Left colon (tissue), 2 donors: ENCODE measurements at places on chromosomes 13 and 19. TPM values are rescaled to one million over a fixed set of nuclear protein-coding genes. Genes with fewer than 3 reads are reported as not detected.

DNA sequence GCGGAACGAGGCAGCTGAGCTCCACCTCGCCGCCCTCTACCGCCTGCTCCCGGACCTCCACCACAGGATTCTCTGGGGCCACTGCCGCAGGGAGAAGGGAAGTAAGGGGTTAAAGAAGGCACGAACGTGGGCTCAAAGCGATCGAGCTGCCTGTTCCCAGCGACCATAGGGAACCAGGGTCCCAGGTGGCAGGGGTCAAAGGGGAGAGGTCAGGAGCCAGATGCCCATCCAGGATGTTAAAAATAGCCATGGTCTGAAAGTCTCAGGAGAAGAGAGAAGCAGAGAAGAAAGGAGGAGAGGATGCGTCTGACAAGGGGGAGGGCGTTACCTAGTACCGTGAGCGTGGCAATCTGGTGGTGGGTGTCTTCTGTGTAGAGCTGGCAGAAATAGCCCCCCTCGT is 7.4 kb upstream of the ZNF428 start:
- no peak for DNase-seq

DNA sequence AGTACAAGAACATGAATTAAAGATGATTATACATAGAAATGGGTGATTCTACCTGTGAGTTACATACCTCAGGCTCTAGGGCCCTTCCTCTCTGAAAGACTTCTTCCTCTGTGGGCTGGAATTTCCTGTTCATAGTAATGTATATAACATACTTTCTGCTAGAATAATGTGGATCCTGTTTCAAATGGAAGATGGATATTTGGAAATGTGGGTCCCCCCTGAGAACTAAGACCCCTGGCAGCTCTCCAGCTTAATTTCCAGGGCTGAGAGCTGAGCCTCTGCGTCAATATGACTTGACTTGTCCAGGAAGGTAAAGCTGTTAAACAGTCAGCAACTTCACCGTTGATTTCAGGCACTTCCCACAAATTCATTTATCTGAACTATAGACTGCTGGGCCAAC is 296.3 kb downstream of the NALCN start:
- DNase-seq = no peak

DNA sequence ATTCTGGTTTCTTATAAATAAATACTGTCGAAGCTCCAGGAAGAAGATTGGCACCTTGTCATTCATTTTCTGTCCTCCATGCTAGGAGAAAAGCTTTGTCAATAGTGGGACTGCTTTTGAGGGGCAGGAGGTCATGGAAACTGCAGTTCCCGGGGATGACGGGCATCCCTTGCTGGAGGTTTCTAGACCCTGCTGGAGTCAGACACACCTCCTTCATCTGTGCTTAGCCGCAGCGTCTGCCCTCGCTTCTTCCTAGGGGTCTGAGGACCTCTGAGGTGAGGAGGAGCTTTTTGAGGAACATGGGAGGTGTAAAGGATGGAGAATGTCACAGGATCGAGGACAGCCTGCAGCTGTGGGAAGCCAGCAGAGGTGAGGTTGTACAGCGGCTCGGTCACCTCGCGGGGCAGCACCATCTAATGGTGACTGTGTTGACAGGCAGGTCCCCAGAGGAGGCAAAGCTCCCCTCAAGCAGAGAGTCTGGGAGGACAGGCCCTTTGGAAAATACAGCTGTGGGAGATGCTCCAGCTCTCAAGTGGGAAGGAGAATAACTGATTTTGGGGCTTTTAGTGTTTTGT is 172.7 kb upstream of the RNF113B start:
- DNase-seq = no peak

- DNase-seq = no peak
Observed at GRCh38 chr13:39105110-39105509, 66.9 kb downstream of the NHLRC3 start.

DNA sequence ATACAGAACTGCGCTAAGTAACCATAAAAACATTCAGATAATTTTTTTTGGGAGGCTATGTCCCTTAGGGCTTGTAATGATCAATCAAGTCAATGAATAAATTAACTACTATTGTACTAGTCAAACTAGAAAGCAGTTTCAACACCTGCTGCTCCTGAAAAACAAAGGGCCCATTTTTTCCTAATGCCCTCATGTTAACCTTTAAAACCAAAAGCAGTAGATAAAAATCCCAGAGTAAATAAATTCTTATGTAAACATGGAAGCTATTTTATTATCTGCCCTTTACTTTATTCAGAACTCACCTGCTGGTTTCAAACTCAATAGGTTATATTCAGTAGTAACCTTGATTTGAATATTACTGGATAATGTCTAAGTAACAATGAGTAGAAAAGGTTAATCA is 159.5 kb upstream of the STARD13 start:
- no peak for DNase-seq

DNA sequence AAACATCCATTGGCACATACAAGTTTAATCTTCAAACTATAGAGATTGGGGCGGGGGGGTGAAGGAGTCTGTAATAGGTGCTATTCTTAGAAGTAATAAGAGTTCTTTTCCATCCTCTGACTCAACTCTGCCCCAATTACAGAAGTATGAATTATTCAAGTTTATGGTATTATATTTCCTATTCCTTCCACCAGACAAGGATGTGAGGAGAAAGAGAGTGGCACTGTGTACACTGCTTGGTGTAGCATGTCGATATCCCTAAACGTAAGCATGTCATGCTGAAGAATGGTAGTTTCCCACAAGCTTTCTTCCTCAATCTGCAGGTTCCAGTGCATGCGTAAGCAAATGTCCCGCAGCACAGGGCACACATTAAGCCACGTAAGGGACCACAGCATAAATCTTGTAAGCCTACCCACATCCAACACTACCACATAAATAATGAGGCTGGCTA is 14.1 kb downstream of the BRD4 start:
- DNase-seq = no peak

- DNase-seq = peak; percentile 22
Observed at GRCh38 chr13:26051657-26052311, at the start of gene SHISA2. TSS of gene SHISA2 (minus strand) at chr13:26052016. CDS start at chr13:26050975, 1,041 bp downstream.

- DNase-seq = no peak
Observed at GRCh38 chr13:112056284-112056727, 10.6 kb upstream of the SOX1 start.

DNA sequence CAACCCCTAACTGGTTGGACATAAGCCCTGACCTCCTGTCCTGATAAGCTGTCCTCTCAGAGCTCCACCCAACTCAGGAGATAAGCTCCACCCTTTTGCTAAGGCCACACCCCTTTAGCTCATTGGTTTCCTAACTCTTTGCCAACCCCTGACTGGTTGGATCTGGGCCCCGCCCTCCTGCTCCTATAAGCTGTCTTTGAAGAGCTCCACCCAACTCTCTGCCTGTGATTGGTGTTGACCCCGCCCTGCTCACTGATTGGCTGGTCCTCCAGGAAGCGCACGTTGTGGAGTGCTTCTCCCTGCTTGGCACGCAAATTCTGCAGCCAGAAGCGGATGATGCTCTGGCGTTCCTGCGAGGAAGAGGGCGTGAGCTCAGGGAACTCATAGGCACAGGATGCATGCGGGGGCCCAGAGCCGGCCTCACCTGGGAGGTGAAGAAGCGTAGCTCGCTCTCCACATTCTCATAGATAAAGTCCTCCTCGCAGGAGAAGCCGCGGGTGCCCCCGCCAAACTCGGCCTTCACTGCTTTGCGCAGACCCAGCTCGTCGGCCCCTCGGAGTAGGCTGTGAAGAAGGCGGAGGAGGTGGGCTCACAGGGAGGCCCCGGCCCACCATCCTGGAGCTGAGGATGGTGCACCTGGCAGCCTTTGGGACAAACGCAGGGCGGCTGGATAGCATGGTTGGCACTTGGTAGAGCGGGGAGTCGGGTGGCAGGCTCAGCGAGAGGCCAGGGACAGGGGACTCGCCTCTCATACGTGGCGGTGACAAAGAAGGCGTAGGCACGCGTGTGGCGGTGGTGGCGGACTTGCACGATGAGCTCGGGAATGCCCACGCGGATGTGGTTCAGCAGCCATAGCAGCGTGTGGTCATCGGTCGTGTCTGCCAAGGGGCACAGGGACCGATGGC is 1.7 kb downstream of the ANO8 start:
- DNase-seq = no peak

DNA sequence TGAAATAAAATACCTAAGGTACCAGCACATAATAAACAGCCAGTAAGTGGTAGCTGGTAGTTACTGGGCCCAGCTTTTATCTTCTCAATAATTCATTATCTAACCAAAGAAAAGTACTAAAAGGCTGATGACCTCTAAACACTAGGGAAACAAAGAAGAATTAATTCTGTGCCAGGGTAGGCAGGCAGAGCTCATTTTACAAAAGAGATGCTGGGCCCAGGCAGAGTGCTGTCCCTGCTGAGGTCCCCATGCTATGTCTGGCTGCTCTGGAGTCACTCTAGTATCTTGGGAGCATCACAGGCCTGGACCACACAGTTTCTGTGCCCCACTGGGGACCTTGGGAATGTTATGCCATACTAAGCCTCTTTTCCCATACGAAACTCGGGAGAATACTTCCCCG is 18.2 kb downstream of the ZNF507 start:
- no peak for DNase-seq

DNA sequence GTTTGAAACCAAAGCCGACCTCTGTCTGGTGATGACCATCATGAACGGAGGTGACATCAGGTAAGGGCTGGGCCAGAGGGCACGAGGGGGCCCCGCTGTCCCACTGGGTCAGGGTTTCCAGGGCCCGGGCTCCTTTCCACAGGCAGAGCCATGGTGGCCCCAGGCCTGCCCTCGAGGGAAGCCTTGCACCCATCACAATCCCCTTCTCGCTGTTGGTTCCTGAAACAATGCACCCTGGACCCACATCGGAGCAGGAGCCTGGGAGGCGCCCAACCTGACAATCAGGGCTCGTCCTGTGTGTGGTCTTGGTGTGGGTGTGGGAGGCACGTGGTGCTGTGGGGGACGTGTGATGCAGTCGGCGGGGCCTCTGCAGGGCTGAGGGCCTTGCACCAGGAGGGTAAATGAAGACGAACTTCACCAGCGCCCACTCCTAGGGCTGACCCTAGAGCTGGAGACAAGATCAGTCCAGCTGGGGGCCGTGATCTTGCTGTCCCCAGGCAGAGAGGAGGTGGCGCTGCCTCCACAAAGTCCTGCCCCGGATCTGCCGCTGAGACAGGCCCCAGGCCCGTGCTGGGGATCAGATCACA is 2.8 kb downstream of the GRK1 start:
- peak; percentile 1 for DNase-seq

GRCh38 chr13:73722120-73722519 is 412.1 kb downstream of the KLF12 start:
- DNase-seq = no peak

GRCh38 chr19:5155586-5156210 is 184.9 kb downstream of the PTPRS start:
- no peak for DNase-seq

GRCh38 chr13:35995136-35995535 is 136.0 kb downstream of the DCLK1 start:
- DNase-seq = no peak

DNA sequence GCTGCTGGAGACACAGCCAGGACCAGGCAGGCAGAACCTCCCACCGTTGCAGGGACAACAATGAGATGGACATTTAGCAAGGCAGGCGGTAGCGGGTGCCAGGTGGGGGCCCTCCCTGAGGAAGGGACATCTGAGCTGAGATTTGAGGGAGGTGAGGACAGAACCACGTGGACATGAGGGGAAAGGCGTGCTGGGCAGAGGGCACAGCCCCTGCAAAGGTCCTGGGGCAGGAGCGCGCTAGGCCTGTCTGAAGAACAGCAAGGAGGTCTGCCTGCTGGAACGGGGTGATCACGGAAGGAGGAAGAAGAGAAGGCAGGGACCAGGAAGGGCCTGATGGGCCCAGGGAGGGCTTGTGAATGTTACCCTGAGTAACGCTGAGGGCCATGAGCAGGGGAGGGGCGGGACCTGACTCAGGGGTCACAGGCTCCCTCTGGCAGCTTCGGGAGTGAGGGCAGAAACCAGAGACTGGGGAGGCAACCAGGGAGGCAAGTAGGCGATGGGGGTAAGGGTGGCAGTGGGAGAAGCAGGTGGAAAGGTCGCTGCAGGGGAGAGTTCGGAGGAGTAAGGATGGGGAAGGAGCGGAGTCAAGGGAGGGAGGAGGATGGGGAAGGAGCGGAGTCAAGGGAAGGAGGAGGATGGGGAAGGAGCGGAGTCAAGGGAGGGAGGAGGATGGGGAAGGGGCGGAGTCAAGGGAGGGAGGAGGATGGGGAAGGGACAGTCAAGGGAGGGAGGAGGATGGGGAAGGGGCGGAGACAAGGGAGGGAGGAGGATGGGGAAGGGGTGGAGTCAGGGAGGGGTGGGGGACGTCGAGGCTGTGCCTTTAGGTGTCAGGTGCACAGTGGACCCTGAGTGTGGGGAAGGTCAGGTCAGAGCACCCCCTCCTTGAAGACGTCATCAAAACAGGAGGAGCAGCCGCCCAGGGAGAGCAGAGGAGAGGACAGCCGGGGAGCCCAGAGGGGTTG is 15.7 kb upstream of the B3GNT3 start:
- DNase-seq = peak; percentile 80

GRCh38 chr13:40786568-40786996 is 2.8 kb upstream of the SLC25A15 start:
- DNase-seq = no peak

GRCh38 chr13:100478107-100478809 is 110.3 kb downstream of the GGACT start:
- DNase-seq = no peak

The GYS1 gene
- total RNA-seq = 48.6 TPM

The TJP3 gene
- 297 TPM for total RNA-seq

The CCNA1 gene
- not detected for total RNA-seq

The ATCAY gene
- total RNA-seq = 0.06 TPM

The EMP3 gene
- total RNA-seq = 33.4 TPM

The SULT2A1 gene
- total RNA-seq = 0.67 TPM

The ACP7 gene
- total RNA-seq = not detected

The ZSCAN22 gene
- 2.8 TPM for total RNA-seq
